ENCODE measurements at places on chromosomes 5 and 9.
A peak's percentile ranks its signal among the peaks of the same experiment; 100 is the strongest.

DNA sequence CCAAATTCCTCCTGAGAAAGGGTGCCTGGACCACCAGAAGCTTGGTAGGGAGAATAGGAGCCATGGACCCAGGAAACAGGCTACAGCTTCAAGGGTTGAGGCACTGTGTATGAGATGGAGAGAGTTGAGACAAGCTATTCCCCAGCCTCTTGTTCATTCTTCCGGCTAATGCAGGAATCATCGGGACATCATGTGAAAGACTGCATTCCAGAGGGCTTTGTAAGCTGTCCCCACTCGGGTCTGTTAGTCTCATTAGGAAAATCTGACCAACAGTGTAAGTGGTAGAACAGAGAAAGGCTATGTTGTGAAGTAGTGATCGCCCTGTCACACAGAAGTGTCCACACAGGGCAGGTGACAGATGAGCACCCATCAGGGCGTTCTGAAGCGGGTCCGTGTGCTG is 81.4 kb downstream of the GABBR2 start:
- no peak for DNase-seq

DNA sequence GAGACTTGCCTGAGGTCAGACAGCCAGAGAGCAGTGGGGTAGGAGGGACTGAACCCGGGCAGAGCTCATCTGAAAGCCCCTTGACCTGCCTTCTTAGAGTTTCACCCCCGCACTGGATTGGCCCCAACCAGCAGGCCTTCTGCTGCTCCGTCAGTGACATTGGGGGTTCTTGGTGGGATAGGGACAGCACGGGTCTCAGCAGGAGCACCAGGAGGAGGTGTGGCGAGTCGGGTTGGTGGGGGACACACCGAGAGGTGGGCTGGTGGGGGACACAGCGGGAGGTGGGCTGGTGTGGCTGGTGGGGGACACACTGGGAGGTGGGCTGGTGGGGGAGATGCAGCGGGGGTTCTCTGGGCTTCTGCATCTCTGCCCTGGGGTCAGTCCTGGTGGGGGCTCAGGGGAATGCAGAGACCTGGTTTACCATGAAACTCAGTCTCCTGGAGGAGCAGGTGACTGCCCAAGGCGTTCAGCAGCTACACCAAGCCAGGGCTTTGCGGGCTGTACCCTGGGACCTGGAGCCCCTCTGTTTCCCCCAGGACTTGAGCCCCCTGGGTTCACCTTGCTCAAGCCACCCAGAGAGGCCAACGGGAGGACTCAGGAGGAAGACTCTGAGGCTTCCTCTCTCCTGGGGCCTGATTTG is 28.1 kb upstream of the RNU6ATAC start:
- DNase-seq: no peak

GRCh38 chr5:128536254-128537220 is 1.5 kb downstream of the FBN2 start:
- no peak for DNase-seq

DNA sequence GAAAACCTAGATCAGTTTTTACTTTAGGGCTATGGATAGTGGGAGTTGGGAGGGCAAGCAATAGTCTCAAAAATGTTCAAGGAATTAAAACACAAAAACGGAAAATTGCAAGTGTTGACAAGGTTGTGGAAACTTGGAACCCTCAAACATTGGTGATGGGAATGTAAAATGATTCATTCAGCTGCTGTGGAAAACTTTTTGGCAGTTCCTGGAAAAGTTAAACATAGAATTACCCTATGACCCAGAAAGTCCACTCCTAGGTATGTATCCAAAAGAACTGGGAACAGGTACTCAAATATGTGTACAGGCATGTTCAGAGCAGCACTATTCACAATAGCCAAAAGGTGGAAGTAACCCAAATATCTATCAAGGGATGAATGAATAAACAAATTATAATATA is 1.2 kb upstream of the MSANTD3 start:
- DNase-seq: no peak

DNA sequence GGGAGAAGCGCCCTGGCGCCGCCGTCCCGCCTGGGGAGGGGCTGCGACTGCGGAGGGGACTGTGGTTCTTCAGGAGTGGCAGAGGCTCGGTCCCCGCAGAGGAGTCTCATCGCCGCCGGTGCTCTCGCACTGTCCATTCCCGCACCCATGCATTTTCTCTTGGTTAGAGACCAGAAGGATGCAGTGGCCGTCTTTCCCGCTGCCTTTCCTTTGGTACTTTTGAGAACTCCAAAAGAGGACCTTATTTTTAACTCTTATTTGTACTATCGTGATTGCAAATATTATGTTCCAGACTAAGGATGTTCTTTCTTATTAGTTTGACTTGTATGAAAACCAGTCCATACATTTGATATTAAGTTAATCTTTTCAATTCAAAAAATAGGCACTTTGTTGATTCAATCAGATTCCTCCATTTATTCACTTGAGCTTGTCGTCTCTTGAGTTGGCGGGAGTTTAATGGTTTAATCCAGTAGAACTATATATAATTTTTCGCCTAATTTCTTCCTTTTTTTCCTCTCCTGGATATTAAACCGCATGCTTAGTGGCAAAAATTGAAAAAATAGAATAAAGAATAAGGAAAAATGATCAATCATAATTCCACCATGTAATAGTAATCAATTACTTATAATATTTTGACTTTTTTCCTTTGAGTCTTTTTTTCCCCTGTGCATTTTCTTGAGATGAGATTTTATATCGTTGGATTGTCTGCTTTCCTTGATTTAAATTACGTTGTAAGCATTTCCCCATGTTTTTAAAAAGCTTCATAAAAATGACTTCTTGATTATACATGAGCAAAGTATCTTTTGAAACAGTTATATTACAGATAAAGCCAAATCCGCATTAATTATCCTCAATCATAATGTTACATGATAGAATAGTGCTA is 861 bp downstream of the ZFYVE16 start:
- DNase-seq: peak; percentile 81

DNA sequence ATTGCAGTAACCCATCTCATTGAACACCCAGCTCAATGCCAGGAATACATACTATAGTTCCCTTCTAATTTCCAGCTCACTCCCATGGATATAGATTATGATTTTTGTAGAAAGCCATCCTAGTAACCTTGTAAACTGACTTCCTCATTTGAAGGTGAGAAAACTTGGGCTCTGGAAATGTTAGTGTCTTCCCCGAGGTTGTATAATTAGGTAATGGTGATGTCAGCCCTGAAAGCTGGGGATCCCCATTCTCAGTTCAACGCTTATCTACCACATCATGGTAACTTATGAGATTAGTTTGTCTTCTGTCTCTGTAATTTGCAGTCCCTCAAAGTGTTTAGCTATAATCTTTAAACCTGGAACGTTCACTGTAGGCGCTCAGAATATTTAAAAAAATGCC is 34.6 kb upstream of the PTCH1 start:
- DNase-seq: no peak

GRCh38 chr9:91371894-91372293 is 10.2 kb upstream of the AUH start:
- no peak for DNase-seq

DNA sequence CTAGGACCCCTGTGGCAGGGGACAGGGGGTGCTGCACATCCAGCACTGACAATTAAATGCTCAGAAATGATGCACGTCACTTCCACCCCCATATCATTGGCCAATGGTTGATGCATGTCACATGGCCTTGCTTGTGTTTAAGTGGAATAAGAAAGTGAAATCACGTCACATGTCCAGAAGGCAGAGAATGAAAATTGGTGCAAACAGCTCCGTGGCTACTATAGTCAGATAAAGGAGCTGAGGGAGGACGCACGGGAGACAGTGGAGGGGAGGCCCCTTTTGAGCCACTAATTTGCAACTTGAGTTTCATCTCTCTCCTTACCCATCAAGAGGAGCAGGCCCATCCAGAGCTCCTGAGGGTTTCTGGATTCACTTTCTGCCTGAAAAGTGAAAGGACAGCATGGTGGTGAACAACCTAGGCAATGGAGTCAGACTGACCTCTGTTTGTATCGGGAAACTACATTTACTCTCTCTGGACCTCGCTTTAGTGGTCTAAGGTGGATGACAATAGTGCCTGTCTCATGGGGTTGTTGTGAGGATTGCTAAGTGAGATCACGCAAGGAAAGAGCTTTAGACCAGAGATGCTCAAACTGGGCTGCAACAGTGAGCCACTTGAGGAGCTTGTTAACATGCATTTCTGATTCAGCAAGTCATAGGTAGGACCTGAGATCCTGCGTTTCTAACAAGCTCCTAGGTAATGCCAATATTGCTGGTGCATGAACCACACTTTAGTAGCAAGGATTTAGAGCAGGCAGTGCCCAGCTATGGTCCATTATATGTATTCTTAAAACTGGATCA is 133.9 kb upstream of the ADRA1B start:
- no peak for DNase-seq

DNA sequence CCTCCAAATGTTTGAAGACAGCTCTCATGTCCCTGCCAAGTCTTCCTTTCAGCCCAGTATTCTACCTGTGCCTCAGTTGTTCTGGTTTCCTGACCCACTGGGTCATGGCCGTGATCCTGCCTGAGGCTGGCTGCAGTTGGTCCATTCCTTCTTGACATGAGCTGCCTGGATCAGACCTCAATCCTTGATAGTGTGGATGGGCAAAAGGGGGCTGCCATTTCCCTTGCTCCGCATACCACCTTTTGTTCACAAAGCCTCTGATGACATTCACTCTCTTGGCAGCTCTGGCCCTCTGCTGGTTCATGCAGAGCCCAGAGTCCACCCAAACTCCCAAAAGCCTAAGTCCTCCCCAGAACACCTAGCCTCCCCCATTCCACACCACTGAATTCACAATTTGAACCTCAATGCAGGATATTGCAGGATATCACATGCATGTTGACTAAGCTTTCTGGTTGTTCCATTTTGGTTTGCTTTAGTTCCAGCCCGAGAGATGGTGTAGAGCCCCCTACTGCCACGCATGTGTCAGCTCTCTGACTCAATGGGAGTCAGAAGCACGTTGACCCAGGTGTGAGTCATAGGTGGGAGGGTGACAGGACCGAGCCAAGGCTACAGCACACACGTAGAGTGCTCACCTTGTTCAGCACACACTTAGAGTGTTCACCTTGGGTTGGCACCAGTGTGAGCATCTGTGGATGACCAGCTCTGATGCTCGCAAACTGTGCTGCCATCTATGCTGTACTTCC is 137.2 kb downstream of the MTX3 start:
- no peak for DNase-seq

DNA sequence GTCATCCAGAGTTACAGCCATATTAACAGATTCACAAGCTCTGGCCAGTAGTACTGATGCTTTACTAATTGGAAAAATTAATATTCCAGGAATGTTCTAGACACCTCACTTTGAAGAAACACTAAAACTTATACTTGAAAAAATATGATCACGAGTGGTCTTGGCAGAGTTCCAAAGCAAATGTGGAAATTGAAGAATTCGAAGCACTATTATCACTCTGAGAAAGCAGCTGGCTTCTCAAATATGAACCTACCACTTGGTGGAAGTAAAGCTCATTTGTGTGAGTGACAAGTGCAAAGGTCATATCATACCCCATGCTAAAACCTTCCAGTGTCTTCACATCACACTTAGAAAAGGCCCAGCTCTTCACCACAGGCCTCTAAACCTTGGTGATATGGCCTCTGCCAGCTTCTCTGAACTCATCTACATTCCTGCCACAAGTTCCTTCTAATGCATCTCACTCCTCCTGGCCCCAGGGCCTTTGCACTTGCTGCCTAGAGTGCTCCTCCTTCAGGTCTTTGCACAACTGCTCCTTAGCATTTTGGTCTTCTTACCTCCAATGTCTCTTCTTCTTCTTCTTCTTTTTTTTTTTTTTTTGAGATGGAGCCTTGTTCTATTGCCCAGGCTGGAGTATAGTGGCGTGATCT is 175.7 kb upstream of the SMIM23 start:
- DNase-seq: no peak

- DNase-seq: no peak
These were observed 32.6 kb downstream of the SPATA31D1 start for GRCh38 chr9:82021198-82021597.

DNA sequence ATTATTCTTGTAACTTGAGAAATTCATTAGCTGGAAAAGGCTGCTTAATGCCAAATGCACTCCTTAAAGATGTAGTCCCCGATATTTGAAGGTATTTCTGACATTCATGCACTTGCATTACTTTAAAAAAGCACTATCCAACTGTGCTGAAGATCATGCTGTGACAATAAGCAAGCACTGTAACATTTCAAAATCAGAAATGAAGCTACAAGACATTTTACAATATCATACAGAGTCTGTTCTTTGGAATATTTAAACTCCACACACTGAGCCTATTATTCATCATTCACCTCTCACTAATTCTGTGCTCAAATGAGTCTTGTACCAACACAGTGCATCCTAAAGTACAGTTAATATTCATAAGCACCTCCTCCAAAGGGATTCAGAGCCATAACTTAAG is 413.2 kb downstream of the CETN3 start:
- no peak for DNase-seq

GRCh38 chr5:125560476-125561225 is 814.2 kb upstream of the ZNF608 start:
- DNase-seq: no peak

GRCh38 chr9:114908805-114909448 is 21.5 kb downstream of the TNFSF8 start:
- DNase-seq: no peak

- no peak for DNase-seq
These were observed 4.0 kb downstream of the CTNNA1 start for GRCh38 chr5:138757061-138757776.

DNA sequence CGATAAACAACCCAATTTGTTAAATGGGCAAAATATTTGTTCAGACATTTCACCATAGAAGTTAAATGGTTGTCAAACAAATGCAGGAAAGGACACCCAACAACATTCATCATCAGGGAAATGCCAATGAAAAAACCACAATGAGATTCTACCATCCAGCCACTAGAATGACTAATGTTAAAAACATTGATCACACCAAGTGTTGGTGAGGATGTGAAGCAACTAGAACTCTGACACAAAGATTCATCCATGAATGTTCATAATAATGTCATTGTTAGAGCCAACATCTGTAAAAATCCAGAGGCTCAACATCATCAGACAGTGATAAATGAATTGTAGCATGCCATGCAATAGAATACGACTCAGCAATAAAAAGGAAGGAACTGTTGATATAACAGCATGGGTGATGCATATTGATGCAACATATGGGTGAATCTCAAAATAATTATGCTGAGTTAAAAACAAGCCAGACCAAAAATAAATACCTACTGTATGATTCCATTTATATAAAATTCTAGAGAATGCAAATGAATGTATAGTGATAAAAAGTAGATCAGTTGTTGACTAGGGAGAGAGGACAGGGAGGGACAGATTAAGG is 55.9 kb upstream of the UNC5A start:
- no peak for DNase-seq

DNA sequence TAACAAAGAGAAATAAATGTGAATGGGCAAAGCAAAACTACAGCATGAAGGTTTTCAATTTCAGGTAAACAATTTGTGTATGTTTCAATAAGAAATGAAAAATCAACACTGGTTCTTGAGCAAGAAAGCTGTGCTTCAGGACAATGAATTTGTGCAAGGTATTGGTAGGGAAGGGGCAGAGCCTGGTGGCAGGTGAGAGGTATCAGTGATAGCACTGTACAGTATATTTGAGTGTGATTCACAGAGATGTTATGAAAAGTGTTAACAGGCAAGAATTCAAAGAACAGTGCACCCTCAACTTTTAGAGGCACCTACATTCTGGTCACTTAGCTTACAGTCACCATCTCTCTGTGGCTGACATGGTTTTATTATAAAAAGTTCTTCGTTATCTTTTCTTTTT is 25.7 kb downstream of the PLPP1 start:
- DNase-seq: no peak

- DNase-seq: no peak
These were observed 264.4 kb downstream of the SH3GL2 start for GRCh38 chr9:17843236-17843635.
